Colonic mucosa (tissue), 4 donors: ENCODE measurements at places on chromosomes 1 and 21.

GRCh38 chr21:42833859-42834725 is 45.2 kb downstream of the WDR4 start:
- peak; percentile 14 for DNase-seq

DNA sequence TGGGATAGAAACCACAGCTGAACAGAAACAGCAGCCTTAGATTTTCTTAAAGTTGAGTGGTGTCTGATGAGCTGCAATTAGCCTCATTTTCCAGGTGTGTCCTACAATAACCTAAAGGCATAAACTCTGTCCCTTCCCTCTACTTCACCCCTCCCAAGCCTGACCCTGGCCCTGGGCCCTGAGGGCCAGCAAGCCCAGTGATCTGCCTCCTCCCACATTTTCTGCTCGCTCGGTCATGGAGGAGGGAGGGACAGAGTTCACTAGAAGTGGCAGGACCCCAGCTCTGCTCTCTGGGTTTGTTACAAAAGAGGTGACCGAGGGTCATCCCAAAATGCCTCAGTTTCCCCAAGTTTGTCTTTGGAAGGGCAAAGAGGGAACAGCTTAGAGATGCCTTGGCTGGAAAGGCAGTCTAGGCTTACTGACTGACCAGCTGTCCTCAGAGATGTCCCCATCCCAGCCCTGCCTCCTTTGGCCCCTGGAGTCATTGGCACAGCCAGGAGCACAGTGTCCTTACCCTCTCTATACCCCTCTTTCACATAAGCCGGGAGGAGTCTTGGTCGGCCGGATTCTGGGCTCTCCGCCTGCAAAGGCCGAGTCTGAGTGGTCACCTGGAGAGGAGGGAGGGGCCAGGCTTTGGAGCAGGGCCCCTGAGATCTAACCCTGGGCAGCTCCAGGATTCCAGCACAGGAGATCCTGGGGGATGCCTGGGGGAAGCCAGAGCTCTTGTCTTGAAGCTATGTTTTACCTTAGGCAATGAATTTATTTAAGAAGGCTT is 172.7 kb downstream of the PTPRU start:
- no peak for DNase-seq

GRCh38 chr21:36204980-36205379 is 48.4 kb downstream of the DOP1B start:
- no peak for DNase-seq

DNA sequence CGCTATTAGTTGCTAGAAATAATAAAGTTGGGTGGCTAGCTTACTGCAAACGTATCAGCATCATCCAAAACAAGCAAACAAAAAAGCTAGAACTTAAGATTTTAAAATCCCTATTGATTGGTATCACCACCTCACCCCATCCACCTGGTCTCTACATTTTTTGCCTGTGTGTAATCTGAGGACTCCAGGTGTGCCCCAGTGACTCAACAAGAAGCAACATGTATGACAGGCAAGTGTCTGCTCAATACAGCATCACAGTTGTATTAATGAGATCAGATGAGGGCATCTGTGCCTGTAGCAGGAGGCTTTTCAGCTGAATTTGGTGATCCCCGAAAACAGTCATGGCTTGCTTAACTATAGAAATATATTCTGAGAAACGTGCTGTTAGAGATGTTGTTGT is 14.6 kb upstream of the PAPPA2 start:
- DNase-seq, result no peak

- DNase-seq, result no peak
Measured at GRCh38 chr1:213976665-213977485, 10.9 kb upstream of the PROX1 start.

- DNase-seq, result no peak
Measured at GRCh38 chr1:203565981-203566380, 60.7 kb upstream of the ATP2B4 start.
